ENCODE measurements at places on chromosomes 6 and 20. TPM values are rescaled to one million over a fixed set of nuclear protein-coding genes. Genes with fewer than 3 reads are reported as not detected.

Gene KIAA1755
- 0.57 TPM for total RNA-seq

Gene THEMIS
- total RNA-seq = not detected

Gene GLP1R
- total RNA-seq = not detected

Gene EDN1
- 0.29 TPM for total RNA-seq

Gene TMEM170B
- 8.5 TPM for total RNA-seq

Gene CTSZ
- total RNA-seq = 74.7 TPM

DNA sequence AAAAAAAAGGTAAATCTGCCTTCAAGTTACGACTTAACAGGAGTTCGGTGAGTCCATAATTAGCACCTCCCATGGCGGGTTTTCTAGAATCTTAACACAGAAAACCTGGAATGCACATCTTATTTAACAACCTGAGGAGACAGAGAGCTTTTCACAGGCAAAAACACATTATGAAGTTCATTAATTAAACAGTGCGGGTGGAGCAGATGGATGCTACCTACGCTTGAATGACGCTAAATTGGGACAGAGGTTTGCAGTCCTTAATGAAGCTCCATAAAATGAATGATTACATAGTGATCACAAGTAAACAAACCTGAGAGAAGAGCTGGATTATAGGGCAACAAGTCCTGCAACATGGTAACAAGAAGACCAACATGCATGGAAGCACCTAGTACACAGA is 81.0 kb downstream of the INSM1 start:
- no peak for DNase-seq

- no peak for DNase-seq
Observed at GRCh38 chr6:54730767-54731630, 115.6 kb upstream of the FAM83B start.

DNA sequence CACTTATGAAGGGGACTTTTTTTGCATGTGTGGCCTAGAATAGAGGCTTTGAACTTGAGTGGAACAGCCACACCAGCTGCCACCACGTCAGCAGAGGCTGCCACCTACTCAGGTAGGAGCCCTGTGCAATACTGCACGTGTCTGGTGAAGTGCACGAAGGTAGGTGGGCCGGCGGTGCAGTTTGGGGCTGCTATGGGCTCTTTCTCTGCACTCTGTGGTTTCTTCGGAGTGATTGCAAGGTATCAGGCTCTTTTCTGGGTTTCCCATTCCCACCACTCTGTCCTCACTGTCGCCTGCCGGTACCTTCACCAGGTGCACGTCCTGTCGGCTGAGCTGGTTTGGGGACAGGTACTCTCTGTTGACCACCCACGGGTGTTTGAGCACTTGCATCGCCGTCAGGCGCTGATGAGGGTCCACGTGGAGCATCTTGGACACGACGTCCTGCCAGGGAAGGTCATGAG is 30.8 kb upstream of the MPC1 start:
- DNase-seq = no peak

DNA sequence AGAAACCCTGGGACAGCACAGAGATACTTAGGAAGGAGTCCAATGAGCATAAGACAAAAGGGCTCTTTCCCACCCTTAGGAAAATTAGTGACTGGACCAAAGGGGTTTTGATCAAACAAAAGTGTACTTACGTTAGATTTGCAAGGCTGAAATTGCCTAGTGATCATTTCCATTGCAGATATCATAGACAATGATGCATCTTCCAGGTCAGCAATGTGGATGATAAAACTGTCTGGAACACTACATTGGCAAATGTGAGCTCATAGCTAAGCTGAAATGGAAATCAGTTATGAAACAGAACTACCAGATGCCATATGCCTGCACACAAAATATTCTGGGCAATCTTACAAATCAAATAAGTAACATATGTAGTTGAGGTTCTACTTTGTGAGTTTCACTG is 34.0 kb downstream of the LY86 start:
- DNase-seq = no peak

GRCh38 chr6:119330520-119331113 is 18.9 kb downstream of the MAN1A1 start:
- no peak for DNase-seq

GRCh38 chr6:33740794-33741193 is 5.9 kb downstream of the IP6K3 start:
- no peak for DNase-seq

DNA sequence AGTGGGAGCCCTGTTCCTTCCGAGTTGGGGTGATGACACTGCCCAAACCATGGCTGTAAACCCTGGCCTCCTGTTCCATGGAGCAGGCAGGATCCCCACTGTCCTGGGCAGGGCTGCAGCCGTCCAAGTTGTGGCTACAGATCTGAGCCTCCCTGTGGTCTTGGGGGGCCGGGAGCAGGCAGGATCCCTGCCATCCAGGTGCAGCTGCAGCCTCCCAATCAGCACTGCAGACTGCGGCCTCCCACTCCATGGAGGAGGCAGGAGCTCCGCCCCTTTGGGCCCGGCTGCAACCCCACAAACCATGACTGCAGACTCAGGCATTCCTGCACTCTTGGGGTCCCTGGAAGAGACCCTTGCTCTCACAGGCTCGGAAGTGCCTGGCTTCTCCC is 872.1 kb upstream of the GJE1 start:
- DNase-seq = no peak

GRCh38 chr6:126718600-126719327 is 378.8 kb downstream of the CENPW start:
- DNase-seq = no peak

- DNase-seq = peak; percentile 24
Observed at GRCh38 chr6:35343835-35344550, 1.6 kb downstream of the PPARD start.

GRCh38 chr20:326645-327185 is 1.4 kb downstream of the SOX12 start:
- peak; percentile 36 for DNase-seq

DNA sequence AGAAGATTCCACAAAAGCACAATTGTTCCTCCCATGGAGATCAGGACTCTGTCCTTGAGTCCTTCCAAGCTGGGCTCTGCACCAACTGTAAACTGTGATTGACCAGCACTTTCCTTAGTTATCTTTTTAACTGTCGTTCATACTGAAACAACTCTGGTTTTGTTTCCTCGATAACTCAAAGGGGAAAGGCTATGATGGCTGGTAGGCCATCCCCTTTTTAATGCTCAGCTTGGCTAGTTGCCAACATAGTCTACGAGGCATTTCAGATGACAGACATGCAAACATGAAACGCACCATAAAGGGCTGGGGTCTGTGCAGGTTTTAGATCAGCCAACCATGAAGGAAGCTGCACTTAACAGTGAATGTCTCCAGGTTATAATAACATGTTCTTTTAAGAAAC is 497.1 kb upstream of the ARID1B start:
- no peak for DNase-seq

DNA sequence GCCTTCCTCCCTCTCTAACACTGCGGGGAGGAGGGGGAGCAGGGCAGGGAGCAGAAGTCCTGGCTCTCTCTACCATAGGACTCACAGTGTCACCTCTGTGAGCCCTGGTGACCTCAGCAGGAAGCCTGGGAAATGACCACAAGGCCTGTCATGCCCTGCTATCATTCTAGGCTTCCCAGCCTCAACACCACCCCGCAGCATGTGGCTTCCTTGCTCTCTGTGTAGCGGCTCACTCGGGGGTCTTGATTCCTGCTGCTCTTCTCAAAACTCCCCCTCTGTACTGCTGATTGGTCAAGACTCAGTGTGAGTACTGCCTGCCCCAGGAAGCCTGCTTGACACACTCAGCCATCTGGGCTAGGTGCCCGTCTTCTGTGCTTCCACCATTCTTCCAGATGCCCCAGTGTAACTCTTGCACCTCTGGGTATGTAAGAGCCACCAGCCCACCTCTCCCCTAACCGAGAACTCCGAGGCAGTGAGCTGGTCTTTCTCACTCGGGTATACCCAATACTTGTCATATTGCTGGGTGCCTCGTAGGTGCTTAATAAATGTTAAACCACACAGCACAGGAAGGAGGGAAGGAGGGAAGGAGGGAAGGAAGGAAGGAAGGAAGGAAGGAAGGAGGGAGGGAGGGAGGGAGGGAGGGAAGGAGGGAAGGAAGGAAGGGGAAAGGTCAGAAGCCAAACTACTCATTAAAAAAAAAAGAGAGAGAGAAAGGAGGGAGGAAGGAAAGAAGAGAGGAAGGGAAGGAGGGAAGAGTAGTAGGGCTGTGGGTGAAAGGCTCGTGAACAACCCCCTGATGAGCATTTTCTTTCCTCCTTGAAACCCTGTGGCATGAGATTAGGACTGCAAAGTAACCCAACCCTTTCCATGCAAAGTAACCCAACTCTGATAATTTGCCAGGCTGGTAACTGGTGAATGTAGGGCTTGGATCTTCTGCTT is 5.0 kb downstream of the MDFI start:
- no peak for DNase-seq

DNA sequence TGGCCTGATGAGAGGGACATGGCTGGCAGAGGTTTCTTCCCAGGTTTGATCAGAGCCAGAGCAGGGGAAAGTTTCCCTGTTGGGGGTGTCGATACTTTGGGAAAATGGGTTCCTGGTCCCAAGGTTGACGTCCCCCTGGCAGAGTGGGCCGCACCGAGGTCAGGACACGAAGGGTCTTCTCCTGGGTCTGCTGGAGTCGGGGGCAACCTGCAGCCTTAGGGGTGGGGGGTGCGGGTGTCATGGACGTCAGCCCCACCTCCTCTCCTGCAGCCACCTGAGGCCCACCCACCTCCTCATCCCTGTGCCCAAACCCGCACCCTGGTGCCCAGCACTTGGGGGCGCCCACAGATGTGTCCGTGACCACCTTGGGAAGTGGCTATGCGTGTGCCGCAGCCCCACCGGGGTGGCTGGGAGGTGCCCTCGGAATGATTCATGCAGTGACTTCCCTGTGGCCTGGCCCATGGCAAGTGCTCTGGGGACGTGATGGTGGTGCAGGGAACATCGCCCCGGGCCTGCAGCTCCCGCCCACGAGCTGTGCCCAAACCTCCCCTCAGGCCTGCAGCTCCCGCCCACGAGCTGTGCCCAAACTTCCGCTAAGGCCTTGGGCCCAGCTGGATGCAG is 64.9 kb downstream of the YTHDF1 start:
- DNase-seq = peak; percentile 59

- no peak for DNase-seq
Observed at GRCh38 chr20:23684261-23684660, 4.6 kb downstream of the CST4 start.

DNA sequence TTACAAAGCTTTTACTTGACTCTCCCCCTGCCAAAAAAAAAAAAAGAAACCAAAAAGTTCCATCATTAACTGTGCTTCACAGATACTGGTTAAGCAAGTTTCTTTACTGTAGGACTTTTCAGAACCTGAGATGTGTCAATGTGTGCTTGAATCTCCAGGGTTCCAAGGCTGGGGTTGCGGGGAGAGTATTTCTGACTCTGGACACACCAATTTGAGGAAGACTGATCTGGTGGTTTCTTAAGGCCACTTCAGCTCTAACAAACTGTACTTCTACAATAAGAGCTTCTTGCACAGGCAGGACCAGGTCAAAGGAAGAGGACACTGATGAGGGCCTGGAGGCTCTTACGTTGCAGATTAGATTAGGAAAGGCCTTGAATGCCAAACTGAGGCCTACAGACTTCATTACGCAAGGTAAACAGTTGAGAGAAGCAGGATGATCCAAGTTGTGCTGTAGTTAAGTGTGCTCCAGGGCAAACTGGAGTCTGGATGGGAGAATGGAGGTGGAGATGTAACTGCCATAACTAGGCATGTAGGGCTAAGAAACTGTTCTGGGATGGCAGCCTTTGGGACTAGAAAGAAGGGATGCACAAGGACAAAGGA is 24.4 kb downstream of the COMMD7 start:
- DNase-seq = no peak

DNA sequence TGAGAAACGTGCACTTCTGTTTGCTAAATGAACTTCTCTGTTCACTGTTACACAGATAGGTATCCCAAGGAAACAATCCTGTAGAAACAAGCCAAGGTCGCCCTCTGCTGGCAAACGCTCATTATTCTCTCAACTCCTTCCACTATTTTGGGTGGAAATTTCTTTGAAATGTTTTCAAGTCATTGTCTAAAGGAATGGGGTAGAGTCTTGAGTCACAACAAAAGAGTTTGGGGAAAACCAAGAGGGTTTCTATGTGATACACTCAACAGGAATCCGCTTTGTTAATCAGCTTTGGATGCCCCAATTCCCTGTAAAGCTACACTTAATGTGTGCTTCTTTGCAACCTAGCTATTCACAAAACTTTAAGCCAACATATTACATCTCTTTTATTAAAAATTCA is 4.6 kb upstream of the RAE1 start:
- DNase-seq = peak; percentile 71

DNA sequence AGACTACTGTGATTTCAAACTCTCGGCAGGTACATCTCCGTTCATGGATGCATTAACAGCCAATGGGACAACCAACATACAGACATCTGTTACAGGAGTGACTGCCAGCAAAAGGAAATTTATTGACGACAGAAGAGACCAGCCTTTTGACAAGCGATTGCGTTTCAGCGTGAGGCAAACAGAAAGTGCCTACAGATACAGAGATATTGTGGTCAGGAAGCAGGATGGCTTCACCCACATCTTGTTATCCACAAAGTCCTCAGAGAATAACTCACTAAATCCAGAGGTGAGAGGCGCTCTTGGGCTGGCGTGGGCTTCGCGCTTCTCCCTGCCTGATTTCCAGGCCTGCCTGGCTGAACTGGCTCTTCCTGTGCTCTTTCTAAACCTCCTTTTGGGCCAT is 68.4 kb downstream of the RPP40 start:
- no peak for DNase-seq

Data from myocyte (in vitro differentiated cells).